ENCODE measurements at places on chromosomes 1 and 21.

DNA sequence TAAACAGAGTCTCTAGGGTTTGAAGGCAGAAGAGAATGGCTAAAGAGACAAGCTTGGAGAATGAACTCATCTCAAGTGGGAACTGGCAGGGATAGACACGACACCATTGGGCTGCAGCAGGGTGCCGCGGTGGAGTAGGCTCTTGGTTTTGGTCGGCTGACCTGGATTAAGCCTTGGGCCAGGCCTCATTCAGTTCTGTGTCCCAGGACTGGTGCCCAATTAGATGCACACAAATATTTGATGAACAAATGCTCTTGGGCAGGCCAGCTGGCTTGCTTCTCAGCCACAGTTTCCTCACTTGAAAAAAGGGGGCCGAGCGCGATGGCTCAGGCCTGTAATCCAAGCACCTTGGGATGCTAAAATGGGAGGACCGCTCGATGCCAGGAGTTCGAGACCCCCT is 53.4 kb upstream of the CITED4 start:
- DNase-seq = no peak

GRCh38 chr1:94701796-94702441 is 118.2 kb upstream of the SLC44A3 start:
- no peak for DNase-seq

GRCh38 chr1:184050636-184051035 is 894 bp upstream of the TSEN15 start:
- DNase-seq = no peak

- DNase-seq = no peak
Observed at GRCh38 chr1:111183308-111184069, 17.0 kb downstream of the DENND2D start.

DNA sequence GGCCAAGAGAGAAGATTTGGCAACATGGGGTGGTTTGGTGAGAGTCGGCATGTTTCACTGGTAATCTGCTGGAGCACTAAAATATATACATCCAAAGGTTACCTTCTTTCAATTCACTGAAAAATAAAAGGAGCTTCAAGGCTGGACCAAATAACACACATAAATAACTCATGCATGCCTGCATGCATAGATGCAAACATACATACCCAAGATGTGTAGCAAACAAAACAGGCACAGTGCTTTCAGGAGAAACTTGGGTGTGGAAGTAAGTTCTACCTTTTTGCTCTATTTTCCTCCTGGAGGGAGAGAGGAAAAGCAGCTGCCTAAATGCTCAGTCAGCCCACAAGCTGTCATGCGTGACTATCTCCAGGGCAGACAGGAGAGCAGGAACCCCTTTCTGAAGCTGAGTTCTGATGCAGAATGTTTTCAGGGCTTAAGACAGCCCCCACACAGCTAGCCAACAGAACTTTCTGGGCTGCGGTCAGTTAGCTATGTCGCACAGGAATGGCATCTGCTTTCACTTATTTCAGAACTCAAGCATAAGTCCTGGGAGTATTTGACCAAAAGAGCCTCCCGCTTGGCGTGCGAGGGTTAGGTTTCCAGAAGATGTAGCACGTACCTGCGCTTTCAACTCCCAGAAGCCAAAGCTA is 166.2 kb downstream of the TOMM20 start:
- no peak for DNase-seq

- DNase-seq = peak; percentile 53
Observed at GRCh38 chr1:201739492-201740085, 89.4 kb upstream of the IPO9 start.

DNA sequence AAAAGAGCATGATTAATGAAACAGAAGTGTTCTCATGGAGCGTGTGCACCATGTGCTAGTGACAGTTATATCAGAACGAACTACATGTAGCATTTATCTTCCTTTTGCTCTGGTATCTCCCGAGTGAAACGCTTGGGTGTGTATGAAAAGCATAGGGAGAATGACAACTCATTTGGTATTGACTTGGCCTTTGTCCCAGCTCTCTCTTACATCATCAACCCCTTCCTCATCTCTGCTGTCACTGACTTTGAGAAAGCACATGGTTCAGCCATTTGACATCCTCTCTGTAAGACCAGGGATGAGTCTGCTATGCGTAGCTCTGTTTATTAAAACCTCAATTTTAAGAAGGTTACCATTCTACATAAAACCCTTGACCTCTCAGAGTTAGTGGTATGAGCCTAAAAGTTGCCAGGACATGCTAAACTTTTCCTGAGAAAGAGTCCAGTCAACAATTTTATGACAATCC is 201.0 kb downstream of the NRIP1 start:
- no peak for DNase-seq

GRCh38 chr1:7578206-7578605 is 192.9 kb upstream of the VAMP3 start:
- DNase-seq = no peak

- DNase-seq = no peak
Observed at GRCh38 chr1:97143236-97143882, 421.8 kb downstream of the PTBP2 start.

DNA sequence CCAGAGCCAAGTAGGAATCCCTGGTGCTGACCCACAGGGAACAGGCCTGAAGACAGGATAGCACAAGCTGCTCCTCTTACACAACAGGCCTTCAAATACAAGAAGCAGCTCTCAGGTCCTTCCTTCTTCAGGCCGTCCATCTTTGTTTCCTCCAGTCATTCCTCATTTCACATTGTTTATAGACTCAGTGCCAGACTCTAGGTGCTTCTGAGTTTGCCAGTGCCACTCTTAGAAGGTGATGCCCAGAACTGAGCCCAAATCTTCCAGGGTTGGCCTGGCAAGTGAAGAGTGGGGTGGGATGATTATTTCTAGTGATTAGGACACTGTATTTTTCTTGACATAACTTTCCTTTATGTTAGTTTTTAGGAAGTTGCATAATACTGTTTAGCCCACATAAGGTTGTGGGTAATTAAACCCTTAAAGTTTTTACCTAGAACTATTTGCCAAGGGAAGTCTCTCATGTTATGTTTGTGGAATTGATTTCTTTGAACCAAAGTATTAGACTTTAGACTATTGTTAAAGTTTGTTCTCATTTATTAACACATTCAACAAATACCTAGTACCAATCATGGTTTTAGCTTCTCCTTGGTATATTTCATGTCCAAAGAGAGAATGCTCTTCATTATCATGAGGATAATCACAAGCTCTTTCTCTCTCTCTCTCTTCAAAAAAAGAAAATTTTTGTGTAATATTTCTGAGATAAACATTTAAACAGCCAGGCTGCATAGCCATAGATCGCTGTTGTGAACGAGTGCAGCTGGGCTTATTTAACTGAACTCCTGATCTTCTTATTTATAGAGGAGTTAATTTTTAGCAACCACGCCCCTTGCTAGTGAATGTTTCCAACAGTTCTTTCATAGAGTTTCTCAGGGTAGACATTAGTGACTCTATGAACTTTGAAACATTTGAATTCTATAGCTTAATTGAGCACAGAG is 47.7 kb downstream of the PGM1 start:
- DNase-seq = no peak

GRCh38 chr1:229664133-229664689 is 38.2 kb downstream of the URB2 start:
- peak; percentile 88 for DNase-seq

DNA sequence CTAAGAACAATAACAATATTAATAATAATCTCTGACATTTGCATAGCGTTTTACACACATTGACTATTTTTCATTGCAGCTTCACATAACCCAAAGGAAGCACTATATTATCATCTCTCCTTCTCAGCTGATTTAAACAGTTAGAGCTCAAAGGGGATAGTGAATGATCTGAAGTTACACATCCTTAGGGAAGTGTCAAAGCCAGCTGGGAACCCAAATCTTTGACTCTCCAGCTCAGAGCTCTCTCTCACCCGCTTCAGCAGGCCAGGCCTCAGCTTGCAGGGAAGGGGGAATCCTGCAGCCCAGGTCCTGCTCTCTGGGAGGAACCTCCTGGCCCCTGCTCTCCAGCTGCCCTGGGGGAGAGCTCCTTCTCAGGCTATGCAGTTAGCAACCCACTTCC is 26.3 kb downstream of the PLEKHA6 start:
- DNase-seq = no peak

DNA sequence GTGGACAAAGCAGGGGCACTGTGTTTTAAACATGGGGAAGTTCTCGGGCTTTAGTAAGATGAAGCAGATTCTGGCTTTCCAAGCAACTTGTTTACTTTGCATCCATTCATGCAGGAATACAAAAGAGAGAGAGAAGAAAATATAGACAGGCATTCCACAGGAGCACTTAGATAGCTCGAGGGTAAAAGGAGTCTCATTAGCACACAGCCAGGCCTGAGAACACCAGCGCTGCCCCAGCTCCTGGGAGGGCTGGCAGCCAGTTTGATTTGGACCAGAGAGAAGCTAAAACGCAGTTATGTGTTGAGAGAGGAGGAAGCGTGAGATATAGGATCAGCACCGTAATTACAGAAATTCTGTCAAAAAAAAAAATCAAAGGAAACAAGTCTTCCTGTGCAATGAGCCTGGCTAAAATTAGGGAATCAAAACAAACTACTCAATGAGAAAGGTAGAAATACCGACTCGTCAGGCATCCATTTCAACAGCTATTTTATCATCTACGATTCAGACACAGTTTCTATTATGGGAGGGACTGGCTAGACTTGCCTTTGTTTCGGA is 68.2 kb downstream of the CLSTN1 start:
- no peak for DNase-seq

DNA sequence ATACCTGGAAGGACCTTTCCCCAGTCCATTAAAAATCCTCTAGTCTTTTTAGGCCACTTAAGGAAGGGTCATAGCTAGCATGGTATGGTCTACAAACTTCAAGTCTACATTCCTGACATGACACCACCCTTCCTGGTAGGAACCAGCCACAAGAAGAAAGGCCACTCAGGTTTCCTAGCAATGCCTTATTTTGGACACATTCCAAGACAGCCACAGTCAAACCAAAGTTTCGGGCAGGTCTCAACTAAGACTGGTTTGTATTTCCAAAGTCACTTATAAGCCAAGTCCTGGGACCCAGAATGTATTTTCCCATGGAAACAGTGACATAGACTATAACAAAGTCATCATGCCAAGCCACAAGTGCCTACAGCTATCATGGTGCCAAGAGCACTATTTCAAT is 50.6 kb upstream of the SLC44A3 start:
- DNase-seq = no peak

- no peak for DNase-seq
Observed at GRCh38 chr1:65795311-65795710, 2.6 kb downstream of the PDE4B start.

DNA sequence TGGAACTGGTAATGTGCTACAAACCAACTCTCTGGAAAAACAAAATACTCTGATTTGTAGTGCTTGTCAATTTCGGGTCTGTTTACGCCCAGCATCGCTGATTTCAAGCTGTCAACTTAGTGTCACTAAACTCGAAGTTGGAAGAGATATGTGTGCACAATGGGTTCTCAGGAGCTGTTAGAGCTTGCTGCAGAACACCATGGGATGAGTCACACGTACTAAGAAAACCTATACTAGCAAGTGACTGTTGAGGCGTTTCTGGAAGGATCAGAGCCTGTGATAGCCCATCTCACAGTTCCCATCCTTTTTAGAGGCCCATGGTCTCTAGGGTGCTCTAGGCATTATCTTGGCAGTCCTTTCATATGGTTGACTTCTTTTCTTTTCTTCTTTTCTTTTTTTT is 14.3 kb downstream of the GMEB1 start:
- DNase-seq = no peak

GRCh38 chr21:32803651-32804050 is 32.1 kb upstream of the PAXBP1 start:
- DNase-seq = no peak

- DNase-seq = no peak
Observed at GRCh38 chr1:168443899-168444298, 99.9 kb downstream of the XCL2 start.

GRCh38 chr1:20087668-20088067 is 17.7 kb downstream of the PLA2G5 start:
- no peak for DNase-seq

GRCh38 chr1:13617773-13618172 is 34.1 kb downstream of the PDPN start:
- no peak for DNase-seq

GRCh38 chr1:53078333-53079101 is 16.5 kb downstream of the PODN start:
- no peak for DNase-seq

- no peak for DNase-seq
Observed at GRCh38 chr1:116426401-116426800, 53.4 kb downstream of the ATP1A1 start.

DNA sequence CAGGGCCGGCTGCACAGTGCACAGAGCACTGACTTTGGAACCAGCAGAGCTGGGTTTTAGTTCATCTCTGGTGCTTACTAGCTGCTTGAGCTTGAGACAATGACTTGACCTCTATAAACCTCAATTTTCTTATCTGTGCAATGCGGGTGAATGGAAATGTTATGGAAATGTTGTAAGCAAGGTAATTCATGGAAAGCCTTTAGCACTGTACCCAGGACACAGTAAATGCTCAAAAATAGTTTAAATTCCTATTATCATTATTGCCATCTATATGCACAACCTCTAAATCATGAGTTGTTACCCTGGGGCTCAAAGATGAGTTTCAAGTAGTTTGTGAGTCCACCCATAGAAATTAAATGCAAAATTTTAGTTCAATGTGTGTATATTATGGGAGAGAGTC is 99.5 kb downstream of the CSMD2 start:
- DNase-seq = no peak

- DNase-seq = peak; percentile 83
Observed at GRCh38 chr1:204506201-204506968, 9.8 kb upstream of the MDM4 start.

- no peak for DNase-seq
Observed at GRCh38 chr1:246420300-246420699, 86.8 kb downstream of the SMYD3 start.

- DNase-seq = no peak
Observed at GRCh38 chr1:57474137-57474750, 50.4 kb upstream of the DAB1 start.

DNA sequence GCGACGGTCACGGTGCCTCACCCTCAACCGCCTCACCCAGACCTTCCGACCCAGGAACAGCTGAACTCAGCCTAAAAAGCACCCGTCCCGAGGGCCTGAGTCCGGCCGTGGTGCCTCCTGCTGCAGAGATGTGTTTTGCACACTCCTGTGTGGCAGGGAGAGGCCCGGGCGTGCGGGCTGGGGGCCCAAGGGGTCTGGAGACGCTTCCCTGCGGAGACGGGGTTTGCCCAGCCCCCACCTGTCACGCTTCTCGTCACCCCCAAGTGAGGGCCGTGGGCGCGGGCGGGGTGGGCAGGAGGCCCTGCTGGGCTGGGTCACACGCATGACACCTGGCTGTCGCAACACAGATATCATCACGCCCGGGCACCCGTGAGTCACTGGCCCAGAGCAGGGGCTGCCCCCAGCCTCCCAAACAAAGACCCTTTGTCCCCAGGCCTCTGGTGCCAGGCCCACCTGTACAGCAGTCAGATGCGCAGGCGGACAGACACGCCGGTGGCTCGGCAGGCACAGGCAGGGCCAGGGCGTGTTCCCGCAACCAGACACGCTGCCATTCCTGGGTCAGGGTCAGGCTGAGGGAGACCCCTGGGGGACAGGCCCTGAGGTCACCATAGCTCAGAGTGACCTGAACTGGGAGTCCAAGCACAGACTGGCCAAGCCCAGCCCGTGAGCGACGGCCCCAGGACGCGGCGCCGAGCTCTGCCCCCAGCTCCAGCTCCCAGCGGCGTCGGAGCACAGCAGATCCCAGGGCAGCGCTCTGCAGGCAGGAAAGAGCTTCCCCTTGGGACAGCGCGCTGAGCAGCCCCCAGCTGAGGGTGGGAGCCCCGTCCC is 6.1 kb downstream of the B3GALT6 start:
- no peak for DNase-seq

All from stimulated activated CD4-positive, alpha-beta T cell treated with anti-CD3 and anti-CD28 coated beads, Interleukin-4, amount 100 ng/mL, for 24 hours (primary cell).